ENCODE measurements at places on chromosomes 5 and 9.

- DNase-seq, result no peak
Measured at GRCh38 chr5:2136728-2137333, 254.1 kb upstream of the IRX4 start.

DNA sequence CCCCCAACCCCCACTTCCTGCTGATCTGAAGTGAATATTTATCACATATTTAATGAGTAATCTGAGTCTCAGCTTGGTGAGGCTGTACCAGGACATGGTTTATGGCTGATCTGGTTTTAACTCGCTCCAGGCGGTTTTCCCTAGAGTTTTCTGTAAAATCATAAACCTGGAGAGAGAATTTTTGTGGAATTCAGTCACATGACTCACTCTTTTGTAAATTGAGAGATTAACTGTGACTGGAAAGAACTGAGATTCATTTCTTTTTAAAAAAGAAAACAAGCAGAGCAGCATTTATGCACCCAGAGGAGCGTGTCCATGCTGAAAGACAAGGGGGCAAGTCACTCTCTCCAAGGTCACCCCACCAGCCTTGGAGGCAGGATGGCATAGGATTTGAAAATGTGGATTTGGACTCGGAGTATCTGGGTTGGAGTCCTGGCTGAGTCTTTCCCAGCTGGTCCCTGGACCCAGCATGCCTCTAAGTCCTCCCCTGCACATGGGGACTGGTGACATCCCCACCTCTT is 81.8 kb downstream of the ZNF618 start:
- DNase-seq, result no peak

- DNase-seq, result no peak
Measured at GRCh38 chr9:135522137-135522877, 1.1 kb downstream of the LCN1 start.

GRCh38 chr9:131467214-131467935 is 35.3 kb upstream of the POMT1 start:
- no peak for DNase-seq

GRCh38 chr5:133939668-133940067 is 28.8 kb downstream of the C5orf15 start:
- no peak for DNase-seq

DNA sequence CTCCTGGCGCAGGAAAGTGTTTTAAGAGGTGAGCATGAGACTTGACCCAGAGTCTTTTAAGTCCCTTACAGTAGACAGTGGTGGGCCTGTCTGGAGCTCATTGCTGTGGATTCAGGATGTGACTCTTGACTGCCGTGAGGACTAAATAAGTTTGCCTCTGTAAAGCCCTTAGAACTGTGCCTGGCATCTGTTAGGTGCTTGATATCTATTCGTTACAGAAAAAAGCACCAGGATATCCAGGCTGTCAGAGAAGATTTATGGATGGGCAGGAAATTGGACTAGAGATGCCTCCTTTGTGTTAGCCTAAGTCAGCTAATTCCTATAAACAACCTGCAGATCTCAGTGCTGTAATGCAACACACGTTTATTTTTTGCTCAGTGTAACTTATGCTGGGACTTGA is 12.6 kb downstream of the ERGIC1 start:
- no peak for DNase-seq

DNA sequence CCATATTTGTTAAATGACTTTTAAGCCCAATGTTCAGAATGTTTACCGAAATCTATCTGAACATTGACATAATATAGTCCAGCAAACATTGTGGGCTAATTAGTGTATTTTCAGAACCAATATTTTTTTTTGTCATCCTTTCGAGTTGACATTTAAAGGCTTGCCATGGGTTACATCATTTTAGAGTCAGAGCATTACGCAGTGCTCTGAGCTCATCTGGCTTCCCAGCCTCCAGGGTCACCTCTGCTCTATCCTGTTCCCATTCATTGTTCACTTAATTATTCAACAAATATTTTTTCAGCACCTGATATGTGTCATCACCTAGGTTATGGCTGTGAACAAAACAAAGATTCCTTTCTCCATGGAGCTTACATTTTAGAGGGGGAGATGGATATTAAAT is 80.2 kb downstream of the SREK1 start:
- no peak for DNase-seq

DNA sequence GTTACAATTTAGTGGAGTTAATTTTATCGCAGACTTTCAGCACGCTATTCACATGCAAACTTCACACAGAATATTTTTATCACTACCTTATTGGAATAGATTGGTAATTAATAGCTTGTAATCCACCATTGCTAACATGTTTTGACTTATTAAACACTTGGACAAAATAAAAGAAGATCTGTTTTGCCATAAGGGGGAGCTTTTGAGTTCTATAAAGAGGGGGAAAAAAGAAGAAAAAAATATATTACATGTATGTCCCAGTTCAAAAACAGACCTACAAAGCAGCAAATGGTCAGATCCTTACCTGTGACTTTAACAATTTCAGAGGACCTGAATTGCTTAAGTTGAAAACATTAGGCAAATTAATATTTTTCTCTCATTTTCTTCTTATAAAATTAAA is 1.2 kb upstream of the PAPPA start:
- no peak for DNase-seq

Measured in LoVo (cell line).